ENCODE measurements at places on chromosomes 16 and 17.

DNA sequence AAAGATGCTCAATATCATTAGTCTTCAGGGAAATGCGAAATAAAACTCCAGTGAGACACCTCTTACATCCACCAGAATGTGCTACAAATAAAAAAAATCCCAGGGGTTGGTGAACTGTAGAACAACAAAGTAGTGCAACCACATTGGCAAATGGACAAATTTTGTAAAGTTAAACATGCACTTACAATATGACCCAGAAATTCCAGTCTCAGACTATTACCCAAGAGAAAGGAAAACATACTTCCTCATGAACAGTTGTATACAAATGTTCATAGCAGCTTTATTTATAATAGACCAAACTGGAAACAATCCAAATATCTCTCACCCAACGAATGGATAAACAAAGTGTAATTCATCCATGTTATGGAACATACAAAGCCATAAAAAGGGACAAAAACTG, 239.5 kb downstream of the ABCC12 start:
- no peaks in the 10 kb centered on the region for H3K4me1 ChIP-seq
- H3K36me3 ChIP-seq: no peaks in the 10 kb centered on the region
- peaks cover 25% of the 10 kb centered on the region for H3K27me3 ChIP-seq
- no peak overlapping the region for H3K4me3 ChIP-seq
- no peak for DNase-seq
- no peak overlapping the region for H3K27ac ChIP-seq

DNA sequence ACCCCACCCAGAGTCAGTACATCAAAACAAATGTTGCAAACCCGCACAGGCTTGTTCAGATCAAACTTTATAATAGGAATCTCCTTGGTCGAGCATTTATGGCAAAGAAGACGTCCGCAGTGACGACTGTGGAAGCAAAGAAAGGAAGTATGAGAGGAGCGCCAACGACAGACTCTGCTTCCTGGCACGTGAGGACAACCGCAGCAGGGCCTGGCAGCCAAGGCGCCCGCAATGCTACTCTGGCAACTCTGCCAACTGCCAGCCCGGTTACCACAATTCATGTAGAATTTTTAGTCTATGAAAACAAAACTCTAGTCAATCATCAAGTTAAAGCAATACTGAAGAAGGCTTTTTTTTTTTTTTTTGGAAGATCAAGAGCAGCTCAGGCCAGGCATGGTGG, 24.8 kb downstream of the CYB5D2 start:
- no peak for DNase-seq
- H3K27ac ChIP-seq: peak overlapping the region; percentile 67
- H3K27me3 ChIP-seq: no peaks in the 10 kb centered on the region
- no peaks in the 10 kb centered on the region for H3K4me1 ChIP-seq

DNA sequence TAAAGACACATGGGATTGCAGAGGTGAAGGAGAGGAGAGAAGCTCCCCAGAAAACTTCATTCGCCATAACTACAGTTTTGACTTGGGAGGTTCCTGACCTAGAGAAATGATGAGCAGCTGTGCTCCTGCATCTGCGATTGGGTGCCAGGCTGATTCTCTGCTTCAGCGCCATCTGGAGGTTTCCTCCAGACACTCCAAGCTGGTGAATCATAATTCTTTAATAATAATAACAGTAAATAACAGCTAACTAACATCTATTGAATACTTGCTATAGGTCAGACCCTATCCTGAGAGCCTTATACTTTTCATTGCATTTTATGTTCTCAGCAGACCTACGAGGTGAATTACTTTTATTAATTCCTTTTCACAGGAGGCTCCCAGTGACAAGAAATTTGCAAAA, 575.8 kb downstream of the TOX3 start:
- DNase-seq: no peak
- no peaks in the 10 kb centered on the region for H3K27me3 ChIP-seq
- no peaks in the 10 kb centered on the region for H3K4me1 ChIP-seq

DNA sequence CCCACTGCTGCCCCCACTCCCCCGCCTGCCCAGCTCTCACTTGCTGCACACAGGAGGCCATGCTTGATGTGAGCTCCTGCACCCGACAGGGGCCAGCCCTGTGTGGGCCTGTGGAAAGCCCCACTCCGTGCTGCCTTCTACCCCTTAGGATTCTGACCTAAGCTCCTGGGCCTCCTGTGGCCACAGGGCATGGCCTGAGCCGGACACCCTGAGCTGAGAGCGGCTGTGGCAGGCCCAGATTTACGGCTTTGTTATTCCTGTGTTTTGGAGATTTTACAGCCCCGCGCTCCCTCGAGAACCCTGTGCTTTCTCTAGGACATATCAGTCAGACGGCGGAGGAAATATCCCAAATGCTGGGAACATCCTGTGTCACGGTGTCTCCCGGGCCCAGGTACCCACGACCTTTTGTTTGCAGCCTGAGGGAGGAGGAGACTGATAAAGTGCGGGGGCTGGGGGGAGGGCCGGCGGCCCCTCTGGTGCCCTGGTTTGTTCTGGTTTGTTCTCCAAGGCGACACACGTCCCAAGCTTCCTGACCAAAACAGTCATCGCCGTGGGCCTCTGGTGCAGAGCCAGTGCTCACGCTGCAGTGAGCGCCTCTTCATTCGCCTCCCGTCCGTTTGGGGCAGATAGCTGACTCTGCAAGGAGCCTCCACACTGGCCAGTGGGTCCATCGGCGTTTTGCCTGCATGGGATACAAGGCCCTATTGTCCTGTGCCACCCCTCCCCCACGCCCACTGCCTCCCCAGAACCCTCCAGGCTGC, 363.4 kb downstream of the C16orf95 start:
- peaks cover 7% of the 10 kb centered on the region for H3K27me3 ChIP-seq
- no peaks in the 10 kb centered on the region for H3K36me3 ChIP-seq
- H3K27ac ChIP-seq: no peak overlapping the region
- no peak overlapping the region for H3K4me3 ChIP-seq
- no peak for DNase-seq
- H3K4me1 ChIP-seq: no peaks in the 10 kb centered on the region

DNA sequence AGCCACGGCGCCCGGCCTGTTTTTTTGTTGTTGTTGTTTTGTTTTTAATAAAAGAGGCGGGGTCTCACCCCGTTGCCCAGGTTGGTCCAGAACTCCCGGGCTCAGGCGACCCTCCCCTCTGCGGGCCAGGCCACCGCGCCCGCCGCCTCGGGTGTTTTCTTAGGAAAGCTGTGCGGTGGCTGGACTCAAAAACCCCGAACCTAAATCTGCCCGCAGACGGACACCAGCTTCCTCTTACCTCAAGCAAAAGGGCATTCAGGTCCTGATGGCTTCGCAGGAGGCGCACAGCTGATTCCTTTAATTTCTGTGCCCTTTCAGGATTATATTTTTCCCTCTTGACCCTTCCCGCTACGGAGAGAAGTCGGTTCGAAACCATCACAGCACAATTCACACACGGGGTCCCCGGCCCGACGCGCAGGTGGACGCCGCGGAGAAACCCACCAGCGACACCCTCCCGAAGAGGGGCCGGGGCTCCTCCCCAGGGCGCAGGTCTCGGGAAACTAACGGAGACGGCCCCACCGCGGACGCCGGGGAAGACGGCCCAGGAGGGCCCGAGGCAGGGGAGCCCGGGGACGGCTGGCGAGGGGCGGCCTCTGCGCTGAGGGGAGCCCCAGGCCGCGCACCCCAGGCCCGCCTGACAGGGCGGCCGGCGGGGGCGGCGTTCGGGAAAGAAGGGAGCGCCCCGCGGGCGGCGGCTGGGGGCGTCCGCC, 653 bp downstream of the FANCA start:
- peaks cover 2% of the 10 kb centered on the region for H3K36me3 ChIP-seq
- no peak overlapping the region for H3K27ac ChIP-seq

DNA sequence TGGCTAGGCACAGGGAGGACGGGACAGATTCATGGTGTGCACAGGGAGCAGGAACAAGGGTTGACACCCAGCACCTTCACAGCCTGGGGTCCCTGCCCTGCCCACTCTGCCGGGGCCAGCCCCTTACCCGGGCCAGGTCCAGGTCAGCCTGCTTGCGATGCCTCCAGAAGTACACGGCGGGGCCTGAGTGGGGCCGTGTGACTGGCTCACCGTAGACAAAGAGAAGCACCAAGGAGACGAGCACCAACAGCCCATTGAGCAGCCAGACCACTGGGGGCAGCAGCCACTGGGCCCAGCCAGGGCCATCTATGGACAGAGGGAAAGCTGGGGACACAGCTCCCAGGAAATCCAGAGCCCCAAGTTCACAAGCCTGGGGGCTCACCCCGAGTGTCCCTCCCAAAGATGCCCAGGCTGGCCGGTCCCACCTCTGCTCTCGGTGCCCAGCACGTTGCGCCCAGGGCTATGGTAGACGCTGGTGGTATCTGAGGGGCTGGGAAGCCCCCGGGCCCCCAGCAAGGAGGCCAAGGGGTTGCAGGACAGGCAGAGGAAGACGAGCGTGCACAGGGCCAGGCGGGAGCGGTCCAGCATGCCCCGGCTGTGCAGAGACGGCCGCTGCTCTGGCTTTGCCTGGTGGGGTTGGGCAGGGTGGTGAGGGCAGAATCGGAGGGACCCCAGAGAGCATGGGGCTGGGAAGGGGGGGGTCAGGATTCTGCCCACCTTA, 19.8 kb downstream of the SREBF1 start:
- peak overlapping the region; percentile 13 for H3K4me3 ChIP-seq
- no peaks in the 10 kb centered on the region for H3K27me3 ChIP-seq
- no peak for DNase-seq
- H3K27ac ChIP-seq: peak overlapping the region; percentile 64
- peaks cover 40% of the 10 kb centered on the region for H3K36me3 ChIP-seq

- no peaks in the 10 kb centered on the region for H3K27me3 ChIP-seq
- H3K4me1 ChIP-seq: no peaks in the 10 kb centered on the region
- H3K36me3 ChIP-seq: peaks cover 1% of the 10 kb centered on the region
Observed at GRCh38 chr16:73996624-73997339, 299.8 kb upstream of the PSMD7 start.

- no peak for DNase-seq
- peaks cover 15% of the 10 kb centered on the region for H3K4me1 ChIP-seq
- H3K36me3 ChIP-seq: peaks cover 26% of the 10 kb centered on the region
- H3K27ac ChIP-seq: no peak overlapping the region
Observed at GRCh38 chr16:28092721-28093384, 29.3 kb upstream of the GSG1L start.

GRCh38 chr17:50346313-50347116, 589 bp downstream of the XYLT2 start:
- H3K4me1 ChIP-seq: peaks cover 40% of the 10 kb centered on the region
- H3K27ac ChIP-seq: peak overlapping the region; percentile 90
- H3K4me3 ChIP-seq: peak overlapping the region; percentile 89
- DNase-seq: no peak
- no peaks in the 10 kb centered on the region for H3K27me3 ChIP-seq

GRCh38 chr16:56269281-56269680, 78.0 kb downstream of the GNAO1 start:
- peaks cover 38% of the 10 kb centered on the region for H3K4me1 ChIP-seq
- no peak for DNase-seq
- no peak overlapping the region for H3K4me3 ChIP-seq
- no peak overlapping the region for H3K27ac ChIP-seq

DNA sequence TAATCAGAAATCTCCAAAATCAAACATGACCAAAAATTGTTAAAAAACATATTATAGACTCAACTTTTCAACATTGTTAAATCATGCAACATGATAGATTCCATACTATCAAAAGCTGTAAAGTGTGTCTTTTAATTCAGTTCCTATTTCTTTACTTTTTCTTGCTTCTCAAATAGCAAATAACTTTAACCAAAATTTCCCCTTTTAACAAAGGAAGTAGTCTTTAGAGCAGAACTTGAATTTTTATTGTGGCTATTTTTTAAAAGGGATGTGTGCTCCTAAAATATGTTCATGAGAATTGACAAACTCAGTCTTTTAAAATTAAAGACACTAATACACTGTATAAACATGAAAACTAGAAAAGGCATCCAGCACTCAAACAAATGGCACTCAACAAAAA, 49.1 kb downstream of the SPAG9 start:
- H3K4me1 ChIP-seq: peaks cover 23% of the 10 kb centered on the region
- H3K36me3 ChIP-seq: peaks cover 17% of the 10 kb centered on the region
- no peak overlapping the region for H3K4me3 ChIP-seq
- H3K27ac ChIP-seq: no peak overlapping the region
- no peaks in the 10 kb centered on the region for H3K27me3 ChIP-seq
- no peak for DNase-seq

DNA sequence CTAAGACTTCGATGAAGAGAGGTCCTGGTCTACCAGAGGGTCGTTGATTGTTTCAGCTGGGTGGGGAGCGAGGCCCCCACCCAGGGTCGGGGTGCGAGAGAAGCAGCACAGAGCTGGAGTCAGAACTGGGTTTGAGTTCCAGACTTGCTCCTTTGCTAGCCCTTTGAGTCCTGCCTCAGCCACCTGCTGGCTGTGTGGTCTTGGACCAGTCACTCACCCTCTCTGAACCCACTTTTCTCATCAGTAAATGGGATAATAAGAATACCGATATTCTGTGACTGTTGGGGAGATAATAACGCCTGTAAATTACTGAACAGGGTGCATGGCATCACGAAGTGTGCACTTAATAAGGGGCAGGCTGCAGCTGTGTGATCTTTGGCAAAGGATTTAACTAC, 427 bp upstream of the MMP28 start:
- H3K4me1 ChIP-seq: peaks cover 7% of the 10 kb centered on the region
- H3K4me3 ChIP-seq: peak overlapping the region; percentile 75
- no peaks in the 10 kb centered on the region for H3K36me3 ChIP-seq
- no peak overlapping the region for H3K27ac ChIP-seq

DNA sequence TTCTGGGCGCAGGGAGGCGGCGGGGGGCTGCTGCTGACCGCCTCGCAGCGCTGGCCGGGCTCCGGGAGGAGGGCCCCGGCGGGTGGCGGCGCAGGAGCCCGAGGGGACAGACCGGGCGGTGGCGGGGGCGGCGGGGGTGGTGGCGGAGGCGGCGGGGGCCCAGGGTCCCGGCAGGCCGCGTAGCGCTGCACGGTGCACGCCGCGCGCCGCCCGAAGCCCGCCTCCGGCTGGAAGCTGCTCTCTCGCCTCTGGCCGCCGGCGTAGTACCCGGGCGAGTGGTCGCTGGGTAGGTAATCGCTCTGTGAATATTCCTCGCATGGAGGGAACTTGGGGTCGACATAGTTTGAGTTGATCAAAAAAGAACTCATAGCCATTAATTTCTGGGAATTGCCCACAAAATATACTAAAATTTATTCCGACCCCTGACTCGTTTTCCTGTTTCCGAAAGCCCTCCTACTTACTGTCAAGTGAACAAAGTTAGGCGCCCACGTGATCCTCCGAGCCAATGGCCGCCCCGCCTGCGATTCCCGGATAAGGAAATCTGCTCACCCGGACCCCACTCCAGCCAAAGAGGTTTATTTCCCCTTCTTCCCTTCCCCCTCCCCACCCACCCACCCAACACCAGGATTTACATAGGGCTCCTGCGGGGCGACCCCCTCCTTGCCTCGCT, at the start of gene HOXB4:
Gene HOXB4 (minus strand): TSS at position 405 of the 670 bp plus-strand sequence. CDS start 31 bp downstream, at position 374.
- H3K4me1 ChIP-seq: peaks cover 15% of the 10 kb centered on the region
- peaks cover 10% of the 10 kb centered on the region for H3K36me3 ChIP-seq
- H3K27me3 ChIP-seq: peaks cover 44% of the 10 kb centered on the region
- peak; percentile 50 for DNase-seq
- H3K4me3 ChIP-seq: peak within 1 kb of the TSS; percentile 90

DNA sequence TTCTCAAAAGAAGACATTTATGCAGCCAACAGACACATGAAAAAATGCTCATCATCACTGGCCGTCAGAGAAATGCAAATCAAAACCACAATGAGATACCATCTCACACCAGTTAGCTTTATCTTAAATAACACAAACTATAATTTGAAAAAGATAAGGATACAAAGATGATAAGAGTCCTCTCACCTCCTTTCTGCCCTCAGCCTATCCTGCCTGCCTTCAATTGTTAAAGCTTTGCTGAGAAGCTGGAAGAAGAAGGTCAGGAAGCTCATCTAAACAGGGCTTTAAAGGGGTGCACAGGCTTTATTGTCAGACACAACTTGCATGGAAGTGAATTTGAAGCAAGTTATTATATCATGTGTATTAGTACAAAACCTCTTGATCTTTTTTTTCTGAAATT, 676.3 kb upstream of the GOT2 start:
- no peaks in the 10 kb centered on the region for H3K27me3 ChIP-seq
- no peak overlapping the region for H3K4me3 ChIP-seq
- no peak for DNase-seq
- H3K27ac ChIP-seq: no peak overlapping the region

Measured in central memory CD8-positive, alpha-beta T cell (primary cell).